ENCODE measurements at places on chromosomes 4 and X.

- DNase-seq, result no peak
Observed at GRCh38 chrX:44674906-44675305, 132.2 kb upstream of the FUNDC1 start.

DNA sequence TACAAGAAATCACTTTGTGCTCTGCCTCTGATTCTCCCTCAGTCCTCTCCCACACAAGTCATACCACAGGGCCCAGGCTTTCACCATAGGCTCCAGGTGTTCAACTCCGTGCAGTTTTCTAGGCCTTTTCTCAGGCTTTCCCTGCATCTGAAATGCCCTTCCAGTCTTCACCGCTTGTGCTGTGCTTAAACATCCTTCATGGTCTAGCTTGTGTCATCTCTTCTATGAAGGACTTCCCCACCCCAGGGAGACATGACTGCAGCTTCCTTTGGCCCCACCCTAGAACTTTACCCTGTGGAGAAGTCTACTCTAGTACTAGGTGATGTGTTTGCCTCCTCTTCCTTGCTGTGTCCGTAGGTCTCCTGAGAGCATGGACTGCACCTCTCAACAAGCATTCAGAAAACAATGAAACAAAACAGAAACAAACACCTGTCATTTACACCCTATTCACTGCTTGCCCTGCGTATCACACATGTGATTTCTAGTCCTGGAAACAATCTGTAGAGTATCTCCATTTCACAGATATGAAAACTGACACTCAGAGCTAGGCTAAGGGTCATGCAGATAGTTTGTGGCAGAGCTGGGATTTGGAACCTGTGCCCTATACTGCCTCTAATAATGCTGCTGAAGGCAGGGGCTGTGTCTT is 22.7 kb upstream of the LEF1 start:
- no peak for DNase-seq

- no peak for DNase-seq
Observed at GRCh38 chrX:8663325-8663724, 68.6 kb downstream of the ANOS1 start.

GRCh38 chr4:38489924-38490639 is 173.9 kb upstream of the KLF3 start:
- peak; percentile 7 for DNase-seq

DNA sequence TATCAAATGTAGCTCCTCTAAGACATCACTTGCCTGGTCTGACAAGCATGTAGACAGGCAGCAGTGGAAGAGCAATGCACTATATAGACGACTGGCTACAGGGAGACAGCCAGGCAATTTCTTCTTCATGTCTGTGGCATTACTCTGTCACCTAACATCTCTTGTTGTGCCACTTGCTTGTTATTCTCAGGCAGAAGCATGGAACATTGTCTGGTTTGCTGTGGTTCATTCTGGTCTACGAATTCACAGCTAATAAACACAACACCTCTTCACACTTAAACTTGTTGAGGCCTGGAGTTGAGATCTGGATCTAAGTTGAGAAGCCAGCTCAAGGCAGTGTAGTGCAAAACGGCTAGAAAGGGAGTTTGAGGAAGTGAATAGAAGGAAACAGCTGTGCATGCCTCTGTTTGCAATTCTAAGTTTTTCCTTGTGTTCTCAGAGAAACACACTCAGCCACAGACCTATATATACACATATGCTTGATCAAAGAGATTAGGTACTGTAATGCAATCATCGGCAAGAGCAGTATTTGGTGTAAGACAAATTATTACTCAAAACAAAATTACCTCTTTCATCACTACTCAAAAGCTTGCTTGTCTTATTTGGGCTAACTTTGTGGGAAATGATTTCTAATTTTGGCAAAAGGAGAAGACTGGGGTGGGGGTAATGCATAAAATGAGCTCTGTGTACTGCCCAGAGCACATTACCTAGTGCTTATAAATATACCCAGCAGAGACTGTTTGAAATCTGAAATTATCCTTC is 243.8 kb downstream of the PPP3CA start:
- DNase-seq, result no peak

DNA sequence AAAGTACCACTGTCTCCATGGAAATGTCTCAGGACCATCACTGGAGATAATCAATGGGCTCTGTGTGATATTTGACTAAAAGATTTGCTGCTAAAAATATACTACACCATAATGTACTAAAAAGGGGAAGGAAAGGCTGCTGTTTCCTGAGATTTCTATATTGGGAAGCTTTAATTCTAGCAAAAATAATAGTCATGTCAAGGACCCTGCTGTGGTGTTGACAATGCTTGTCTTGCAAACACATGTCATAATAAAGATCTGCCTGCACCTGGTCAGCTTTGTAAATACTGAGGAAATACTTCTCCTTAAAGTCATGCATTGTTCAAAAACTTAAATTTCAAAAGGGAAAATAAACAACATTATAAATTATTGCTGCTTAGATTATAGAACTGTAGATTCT is 417.9 kb downstream of the GPM6A start:
- no peak for DNase-seq

GRCh38 chr4:125313497-125313896 is 1.3 kb upstream of the FAT4 start:
- no peak for DNase-seq

- DNase-seq, result no peak
Observed at GRCh38 chrX:143437439-143437838, 79.8 kb downstream of the SPANXN3 start.

DNA sequence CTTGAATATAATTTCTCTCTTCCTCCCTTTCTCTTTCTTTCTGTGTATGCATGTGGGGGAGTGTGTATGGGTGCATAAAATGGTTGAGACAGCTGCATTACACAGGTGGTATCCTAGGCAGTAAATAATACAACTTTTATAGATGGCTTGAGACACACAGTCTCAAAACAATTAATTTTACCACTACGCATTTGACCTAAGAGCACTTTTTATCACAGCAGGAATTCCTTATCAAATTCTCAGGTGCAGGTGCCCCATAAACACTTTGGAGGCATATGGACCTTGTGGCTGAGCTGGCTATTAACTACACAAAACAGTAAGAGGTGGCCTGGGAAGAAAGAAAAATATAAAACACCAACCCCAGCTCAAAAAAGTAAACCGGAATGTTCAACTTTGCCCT is 91.3 kb downstream of the RASGEF1B start:
- DNase-seq, result no peak

DNA sequence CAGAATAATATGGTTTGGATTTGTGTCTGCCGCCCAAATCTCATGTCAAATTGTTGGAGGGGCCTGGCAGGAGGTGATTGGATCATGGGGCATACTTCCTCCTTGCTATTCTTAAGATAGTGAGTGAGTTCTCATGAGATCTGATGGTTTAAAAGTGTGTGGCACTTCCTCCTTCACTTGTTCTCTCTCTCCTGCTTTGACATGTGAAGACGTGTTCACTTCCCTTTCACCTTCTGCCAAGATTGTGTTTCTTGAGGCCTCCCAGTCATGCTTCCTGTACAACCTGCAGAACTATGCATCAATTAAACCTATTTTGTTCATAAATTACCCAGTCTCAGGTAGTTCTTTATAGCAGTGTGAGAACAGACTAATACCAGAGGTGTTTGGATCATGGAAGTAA is 325.7 kb upstream of the GIMD1 start:
- no peak for DNase-seq

DNA sequence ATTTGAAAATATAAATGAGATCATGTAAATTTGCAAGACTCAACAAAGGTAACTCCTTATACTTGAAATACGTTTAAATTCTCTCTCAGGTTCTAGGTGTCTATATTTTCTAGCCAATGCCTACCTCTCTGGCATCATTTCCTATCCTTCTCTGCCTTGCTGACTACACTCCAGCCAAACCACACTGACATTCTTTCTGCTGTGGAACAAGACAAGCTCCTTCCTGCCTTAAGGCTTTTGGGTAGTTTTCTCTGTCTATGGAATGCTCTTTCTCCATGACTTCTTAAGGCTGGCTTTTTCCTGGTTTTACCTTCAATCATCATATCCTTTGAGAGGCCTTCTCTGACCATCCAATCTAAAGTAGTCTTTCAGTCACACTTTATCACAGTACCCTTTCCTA is 201.0 kb downstream of the SPRY1 start:
- no peak for DNase-seq

DNA sequence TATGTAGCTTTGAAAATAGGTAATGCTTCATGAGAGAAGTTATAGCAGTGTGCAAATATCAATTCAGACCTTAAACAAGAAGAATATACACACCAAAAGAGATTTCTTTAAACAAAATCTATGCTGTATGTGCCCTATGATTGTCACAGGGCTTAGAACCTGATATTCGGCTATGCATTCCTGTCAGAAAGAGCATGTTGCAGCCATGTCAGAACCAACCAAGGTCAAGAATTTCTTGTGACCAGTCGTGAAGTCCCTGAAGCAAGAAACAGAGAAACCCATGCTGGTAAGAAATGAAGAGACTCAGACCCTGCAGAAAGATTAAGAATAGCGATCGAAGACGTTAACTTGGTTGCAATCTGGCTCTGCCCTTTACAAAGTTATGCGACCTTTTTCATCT is 210.3 kb upstream of the SPIN4 start:
- DNase-seq, result peak; percentile 0

DNA sequence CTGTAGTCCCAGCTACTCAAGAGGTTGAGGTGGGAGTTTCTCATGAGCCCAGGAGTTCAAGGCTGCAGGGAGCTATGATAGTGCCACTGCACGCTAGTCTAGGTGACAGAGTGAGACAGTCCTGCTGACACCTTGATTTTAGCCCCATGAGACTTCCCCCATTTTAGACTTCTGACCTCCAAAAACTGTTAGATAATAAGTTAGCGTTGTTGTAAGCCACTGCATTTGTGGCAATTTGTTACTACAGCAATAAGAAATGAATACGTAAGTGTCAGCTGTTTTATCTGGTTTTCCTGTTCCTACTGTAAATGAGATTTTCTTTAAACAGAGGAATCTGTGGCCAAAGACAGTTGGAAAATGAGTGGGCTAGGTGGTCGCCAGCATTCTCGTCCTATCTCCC is 83.9 kb downstream of the ARHGAP10 start:
- no peak for DNase-seq

DNA sequence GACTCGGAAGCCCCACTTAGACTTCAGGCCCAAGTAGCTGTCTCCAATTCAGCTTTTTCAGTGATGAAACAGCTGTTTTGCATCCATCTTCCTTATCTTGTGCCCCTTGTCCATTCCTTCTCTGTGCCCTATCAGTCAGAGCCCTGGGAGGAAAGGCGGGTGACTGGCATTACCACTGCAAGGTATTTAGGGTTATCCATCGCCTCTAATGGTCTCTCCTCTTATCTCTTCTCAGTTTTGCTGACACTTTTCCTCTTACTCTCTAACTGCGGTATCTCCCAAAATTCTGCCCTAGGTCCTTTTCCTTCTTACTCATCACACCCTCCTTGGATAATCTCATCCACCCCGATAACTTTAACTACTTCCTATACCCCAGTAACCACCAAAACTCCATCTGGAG is 13.7 kb downstream of the GAB3 start:
- DNase-seq, result no peak

- DNase-seq, result no peak
Observed at GRCh38 chrX:149473966-149474365, 31.1 kb downstream of the IDS start.

GRCh38 chrX:122363112-122363795 is 820.8 kb upstream of the GRIA3 start:
- DNase-seq, result no peak

GRCh38 chr4:18110099-18110498 is 88.5 kb upstream of the LCORL start:
- no peak for DNase-seq

GRCh38 chrX:35166023-35166422 is 223.4 kb downstream of the FAM47B start:
- no peak for DNase-seq

GRCh38 chr4:31557437-31557836 is 837.3 kb downstream of the PCDH7 start:
- DNase-seq, result no peak

DNA sequence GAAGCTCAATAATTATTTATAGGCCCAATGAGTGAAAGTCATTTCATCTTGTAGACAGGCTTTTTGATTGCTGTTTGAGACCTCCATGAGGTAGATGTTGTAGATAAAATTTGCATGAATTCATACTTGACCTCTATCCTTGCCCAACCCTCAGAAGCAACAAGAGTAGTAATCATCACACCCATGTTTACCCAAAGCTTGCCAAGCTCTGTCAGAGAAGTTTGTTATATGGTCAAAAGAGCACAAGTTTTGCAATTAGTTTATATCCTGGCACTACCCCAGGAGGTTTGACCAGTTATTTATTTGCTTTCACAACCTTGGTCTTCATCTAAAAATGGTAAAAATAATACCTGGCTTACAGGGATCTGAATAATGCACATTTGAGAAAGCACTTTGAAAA is 20.7 kb downstream of the ADH7 start:
- no peak for DNase-seq

DNA sequence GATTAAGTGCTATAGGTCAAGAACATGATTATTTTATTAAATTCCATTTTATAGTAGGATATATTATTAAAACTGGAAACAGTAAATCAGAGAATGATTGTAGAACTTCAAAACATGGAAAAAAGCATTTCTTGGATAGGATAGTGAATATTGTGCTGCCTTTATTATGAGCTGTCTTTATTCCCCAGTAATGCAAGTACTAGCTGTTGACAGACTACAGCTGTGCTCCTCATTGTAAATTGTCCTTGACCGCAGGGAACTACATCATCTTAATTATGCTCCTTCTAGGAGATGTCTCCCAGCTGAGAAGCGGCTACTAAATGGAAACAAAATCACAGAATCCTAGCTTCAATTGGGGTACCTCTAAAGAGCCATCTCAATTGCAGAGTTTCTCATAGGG is 1457.2 kb upstream of the PCDH7 start:
- no peak for DNase-seq

DNA sequence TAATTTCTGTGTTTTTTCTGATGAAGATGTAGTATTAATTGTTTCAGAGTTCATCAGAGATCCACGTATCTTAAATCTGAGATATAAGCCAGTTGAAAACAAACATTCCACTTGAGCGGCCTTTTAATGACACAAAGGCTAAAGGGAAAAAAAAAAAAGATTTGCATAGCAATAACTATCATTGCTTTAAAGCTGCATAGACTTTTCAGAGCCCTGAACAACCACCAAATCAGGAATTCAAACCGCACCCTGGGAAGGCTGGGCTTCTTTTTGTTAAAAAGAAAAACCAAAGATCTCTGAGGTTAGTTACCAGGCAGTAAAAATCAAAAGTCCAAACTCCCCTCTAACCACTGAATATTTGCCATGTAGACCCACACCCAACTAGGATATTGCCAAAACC is 206.0 kb downstream of the HHIP start:
- DNase-seq, result no peak

DNA sequence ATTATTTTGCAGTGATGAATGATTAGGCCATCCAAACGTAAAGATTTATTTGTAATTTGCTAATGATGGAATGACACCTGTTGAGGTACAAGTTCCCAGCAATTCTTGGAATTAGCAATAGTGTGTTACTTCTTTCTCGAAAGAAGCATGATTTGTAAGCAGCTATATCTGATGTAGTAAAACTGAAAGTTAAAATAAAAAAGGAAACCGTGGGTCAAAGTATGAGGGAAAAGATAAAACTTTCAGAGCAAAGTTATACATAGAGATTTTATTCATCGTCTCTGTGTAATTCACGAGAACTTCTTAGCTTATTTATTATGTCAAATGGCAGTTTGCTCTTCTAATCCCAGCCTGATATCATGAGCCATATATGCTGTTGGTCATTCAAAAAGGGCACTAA is 59.0 kb downstream of the NFKB1 start:
- no peak for DNase-seq

All from caudate nucleus (tissue), 63 donors.